ENCODE measurements at places on chromosomes 11 and 22. TPM values are rescaled to one million over a fixed set of nuclear protein-coding genes. Genes with fewer than 3 reads are reported as not detected.
A peak's percentile ranks its signal among the peaks of the same experiment; 100 is the strongest.

Gene APOBEC3H
- total RNA-seq = not detected

GRCh38 chr22:23138584-23139435, 3.0 kb downstream of the RSPH14 start:
- no peak for DNase-seq
- no peaks in the 10 kb centered on the region for H3K27me3 ChIP-seq
- H3K4me3 ChIP-seq = no peak overlapping the region
- H3K4me1 ChIP-seq = no peaks in the 10 kb centered on the region
- H3K36me3 ChIP-seq = no peaks in the 10 kb centered on the region

GRCh38 chr11:131868629-131869507, 498.5 kb downstream of the NTM start:
- no peaks in the 10 kb centered on the region for H3K36me3 ChIP-seq
- H3K27ac ChIP-seq = no peak overlapping the region
- H3K4me1 ChIP-seq = no peaks in the 10 kb centered on the region
- H3K4me3 ChIP-seq = no peak overlapping the region
- no peak for DNase-seq
- H3K27me3 ChIP-seq = no peaks in the 10 kb centered on the region

GRCh38 chr22:45240104-45240809, 437 bp downstream of the KIAA0930 start:
- H3K36me3 ChIP-seq = peaks cover 7% of the 10 kb centered on the region
- peak overlapping the region; percentile 69 for H3K4me3 ChIP-seq
- H3K27ac ChIP-seq = no peak overlapping the region
- H3K4me1 ChIP-seq = peaks cover 15% of the 10 kb centered on the region
- H3K27me3 ChIP-seq = no peaks in the 10 kb centered on the region

DNA sequence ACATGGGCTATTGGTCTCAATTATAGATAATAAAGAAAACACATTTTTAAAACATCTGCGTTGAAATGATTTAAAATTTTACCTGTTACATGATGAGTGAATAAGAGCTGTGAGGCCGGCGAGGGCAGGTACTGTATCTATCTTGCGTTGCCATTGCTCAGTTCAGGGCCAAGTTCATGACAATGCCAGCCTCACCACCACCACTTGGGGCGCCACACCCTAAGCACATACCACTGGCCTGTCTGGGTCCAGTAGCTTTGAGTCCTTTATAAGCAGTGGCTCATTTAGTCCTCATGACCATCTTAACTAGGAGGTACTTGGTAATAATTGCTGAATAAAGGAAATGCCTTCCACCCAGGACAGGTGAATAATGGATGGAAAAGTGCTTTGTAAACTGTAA, 14.5 kb upstream of the MB start:
- no peaks in the 10 kb centered on the region for H3K36me3 ChIP-seq
- H3K27ac ChIP-seq = no peak overlapping the region
- H3K4me3 ChIP-seq = no peak overlapping the region
- DNase-seq = no peak
- no peaks in the 10 kb centered on the region for H3K4me1 ChIP-seq
- H3K27me3 ChIP-seq = no peaks in the 10 kb centered on the region

GRCh38 chr11:70381350-70381749, 17.0 kb upstream of the CTTN start:
- no peaks in the 10 kb centered on the region for H3K4me1 ChIP-seq
- peaks cover 45% of the 10 kb centered on the region for H3K36me3 ChIP-seq
- H3K4me3 ChIP-seq = no peak overlapping the region
- H3K27me3 ChIP-seq = no peaks in the 10 kb centered on the region
- DNase-seq = peak; percentile 43

DNA sequence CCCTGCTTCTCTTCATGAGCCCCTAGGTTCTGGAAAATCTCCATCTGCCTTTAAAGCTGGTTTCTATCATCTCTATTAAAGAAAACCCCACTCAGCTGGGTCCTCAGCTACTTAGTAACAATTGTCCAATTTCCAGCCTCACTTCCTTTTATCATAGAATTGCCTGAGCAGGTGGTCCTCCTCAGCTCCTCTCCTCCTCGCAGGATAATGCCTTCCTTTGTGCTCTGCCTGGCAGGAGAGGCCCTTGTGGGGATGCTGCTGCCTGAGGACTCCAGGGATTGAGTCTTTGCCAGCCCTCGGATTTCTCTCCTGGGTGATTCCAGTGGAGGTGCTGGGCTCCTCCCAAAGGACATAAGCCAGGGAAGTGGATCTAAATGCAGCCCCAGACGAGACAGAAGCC, 448.3 kb downstream of the INSC start:
- H3K36me3 ChIP-seq = no peaks in the 10 kb centered on the region
- no peaks in the 10 kb centered on the region for H3K4me1 ChIP-seq
- no peak for DNase-seq
- H3K27ac ChIP-seq = no peak overlapping the region
- H3K27me3 ChIP-seq = no peaks in the 10 kb centered on the region

Gene EPS8L2
- total RNA-seq = 76.7 TPM

Gene ZNF280A
- total RNA-seq = not detected

Gene OR10D3
- not detected for total RNA-seq

DNA sequence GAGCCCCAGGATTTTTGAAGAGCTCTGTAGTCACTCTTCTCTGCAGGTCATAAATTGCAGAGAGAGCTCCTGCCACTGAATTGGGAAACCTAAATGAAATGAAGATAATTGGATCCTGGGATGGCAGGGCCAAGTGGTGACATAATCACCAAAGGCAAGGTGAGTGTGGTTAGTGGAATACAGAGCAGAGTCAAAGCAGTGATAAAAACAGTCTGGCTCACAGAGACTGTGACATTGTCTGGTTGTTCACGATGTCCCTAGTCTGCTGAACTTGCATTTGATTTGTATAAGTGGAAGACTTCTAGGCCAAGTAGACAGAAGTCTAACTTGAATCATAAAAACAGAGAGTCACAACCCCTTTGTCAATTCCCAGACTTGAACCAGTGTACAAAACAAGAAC, 26.8 kb upstream of the SPATA19 start:
- no peaks in the 10 kb centered on the region for H3K36me3 ChIP-seq
- H3K27ac ChIP-seq = no peak overlapping the region
- H3K4me3 ChIP-seq = no peak overlapping the region
- H3K4me1 ChIP-seq = no peaks in the 10 kb centered on the region
- no peak for DNase-seq

Gene DEFB108B
- total RNA-seq = not detected

- DNase-seq = no peak
- no peaks in the 10 kb centered on the region for H3K27me3 ChIP-seq
- H3K4me3 ChIP-seq = no peak overlapping the region
- peak overlapping the region; percentile 23 for H3K27ac ChIP-seq
These were observed 79.7 kb downstream of the PPFIBP2 start for GRCh38 chr11:7593481-7593880.

DNA sequence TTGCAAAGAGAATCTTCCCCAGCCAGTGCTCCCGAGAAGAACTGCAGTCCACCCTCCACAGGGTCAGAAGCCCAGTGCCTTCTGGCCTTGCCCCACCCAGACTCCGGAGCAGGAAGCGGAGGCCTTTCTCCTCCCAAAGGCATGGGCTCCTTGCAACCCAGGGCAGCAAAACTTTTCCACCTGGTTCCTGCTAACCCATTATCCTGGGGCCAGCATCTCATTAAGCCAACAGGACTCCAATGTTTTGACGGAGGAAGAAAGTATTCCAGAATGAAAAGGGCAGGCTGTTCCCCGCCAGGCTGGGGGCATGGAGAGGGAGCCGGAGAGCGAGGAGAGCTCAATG, 88.1 kb downstream of the RTL6 start:
- no peak overlapping the region for H3K4me3 ChIP-seq
- H3K4me1 ChIP-seq = no peaks in the 10 kb centered on the region
- no peak overlapping the region for H3K27ac ChIP-seq
- H3K36me3 ChIP-seq = no peaks in the 10 kb centered on the region
- no peaks in the 10 kb centered on the region for H3K27me3 ChIP-seq
- no peak for DNase-seq

- no peaks in the 10 kb centered on the region for H3K27me3 ChIP-seq
- no peak overlapping the region for H3K27ac ChIP-seq
- H3K36me3 ChIP-seq = peaks cover 65% of the 10 kb centered on the region
- no peaks in the 10 kb centered on the region for H3K4me1 ChIP-seq
- no peak for DNase-seq
These were observed 11.6 kb upstream of the TOM1 start for GRCh38 chr22:35288116-35288515.

DNA sequence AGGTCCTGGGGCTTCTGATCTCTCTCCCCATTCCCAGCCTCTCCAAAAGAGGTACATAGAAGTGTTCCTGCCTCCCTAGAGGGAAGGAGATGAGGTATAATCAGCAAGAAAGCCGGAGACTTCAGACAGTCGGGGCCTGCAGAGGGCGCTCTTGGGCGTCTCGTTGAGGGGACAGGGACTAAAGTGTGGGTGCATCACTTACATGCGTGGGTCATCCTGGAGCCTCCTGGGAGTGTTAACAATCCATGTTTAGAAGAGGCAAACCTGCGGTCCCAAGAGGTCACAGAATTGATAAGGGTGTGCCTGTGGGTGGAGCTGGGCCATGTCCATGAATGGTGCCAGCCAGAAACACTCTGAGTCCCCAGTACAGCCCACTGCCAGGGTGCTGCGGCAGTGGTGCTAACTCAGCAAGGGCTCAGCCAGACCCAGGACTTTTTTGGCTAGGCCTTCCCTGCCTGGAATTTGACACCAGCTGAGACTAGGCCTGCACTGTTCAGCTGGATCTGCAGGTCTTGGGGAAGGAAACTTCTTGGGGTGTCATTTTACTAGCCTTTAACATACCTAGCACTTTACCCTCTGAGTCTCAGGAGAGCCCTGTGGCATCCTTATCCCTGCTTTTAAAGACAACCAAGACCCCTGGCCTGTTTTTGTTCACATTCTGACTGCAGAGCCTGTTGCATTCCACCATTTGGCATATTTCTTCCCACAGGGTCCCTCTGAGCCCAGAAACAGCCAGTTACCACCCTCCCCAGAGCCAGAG, 5.5 kb downstream of the YDJC start:
- peak overlapping the region; percentile 25 for H3K4me3 ChIP-seq
- peaks cover 26% of the 10 kb centered on the region for H3K4me1 ChIP-seq

- H3K27me3 ChIP-seq = no peaks in the 10 kb centered on the region
- DNase-seq = no peak
- H3K4me1 ChIP-seq = no peaks in the 10 kb centered on the region
- H3K36me3 ChIP-seq = no peaks in the 10 kb centered on the region
These were observed 110.6 kb downstream of the SCN3B start for GRCh38 chr11:123543797-123544196.

Gene GDPD4
- total RNA-seq = not detected

Gene FAM180B
- total RNA-seq = not detected

- peaks cover 14% of the 10 kb centered on the region for H3K4me1 ChIP-seq
- DNase-seq = peak; percentile 73
- H3K36me3 ChIP-seq = no peaks in the 10 kb centered on the region
- H3K27ac ChIP-seq = peak within 1 kb of the TSS; percentile 98
- H3K27me3 ChIP-seq = no peaks in the 10 kb centered on the region
These were observed at the start of gene MTFP1 for GRCh38 chr22:30425616-30426387. TSS of gene MTFP1 (plus strand) at chr22:30425768. CDS start at chr22:30425880, 112 bp downstream.

Gene ME3
- total RNA-seq = 34.2 TPM

GRCh38 chr11:13603661-13604060, 64.8 kb upstream of the FAR1 start:
- no peak overlapping the region for H3K27ac ChIP-seq
- H3K4me1 ChIP-seq = no peaks in the 10 kb centered on the region
- H3K36me3 ChIP-seq = no peaks in the 10 kb centered on the region
- no peak overlapping the region for H3K4me3 ChIP-seq

DNA sequence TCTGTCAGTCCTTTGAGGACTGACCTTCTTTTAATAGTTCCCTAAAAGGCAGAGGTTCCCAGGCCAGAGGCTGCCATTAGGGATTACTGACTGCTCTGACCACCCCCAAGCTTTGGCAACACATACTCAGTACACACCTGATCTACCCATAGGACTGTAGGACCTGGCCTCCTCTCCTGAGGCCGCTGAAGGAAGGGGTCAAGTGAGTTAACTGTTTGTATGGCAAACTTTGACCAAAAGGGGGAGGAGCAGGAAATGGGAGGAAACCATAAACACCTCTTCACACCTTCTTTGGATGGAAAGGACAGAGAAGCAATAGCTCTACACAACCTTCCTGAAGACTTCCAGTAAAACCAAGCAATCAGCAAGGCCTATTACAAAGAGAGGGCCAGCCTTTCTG, 104.0 kb downstream of the APOL5 start:
- H3K4me1 ChIP-seq = no peaks in the 10 kb centered on the region
- no peaks in the 10 kb centered on the region for H3K36me3 ChIP-seq
- no peak overlapping the region for H3K4me3 ChIP-seq
- DNase-seq = no peak
- H3K27me3 ChIP-seq = no peaks in the 10 kb centered on the region

Gene HEPHL1
- not detected for total RNA-seq

Gene GP1BB
- 50.2 TPM for total RNA-seq

Gene UPB1
- not detected for total RNA-seq

Gene CHCHD10
- 2.0 TPM for total RNA-seq

GRCh38 chr22:33000342-33001280, 57.6 kb downstream of the SYN3 start:
- H3K4me3 ChIP-seq = no peak overlapping the region
- H3K36me3 ChIP-seq = no peaks in the 10 kb centered on the region
- DNase-seq = peak; percentile 72
- H3K4me1 ChIP-seq = no peaks in the 10 kb centered on the region

Gene IGSF9B
- 162 TPM for total RNA-seq

GRCh38 chr22:38109371-38110001, 998 bp downstream of the BAIAP2L2 start:
- H3K4me3 ChIP-seq = no peak overlapping the region
- DNase-seq = no peak
- no peaks in the 10 kb centered on the region for H3K36me3 ChIP-seq
- no peaks in the 10 kb centered on the region for H3K27me3 ChIP-seq

DNA sequence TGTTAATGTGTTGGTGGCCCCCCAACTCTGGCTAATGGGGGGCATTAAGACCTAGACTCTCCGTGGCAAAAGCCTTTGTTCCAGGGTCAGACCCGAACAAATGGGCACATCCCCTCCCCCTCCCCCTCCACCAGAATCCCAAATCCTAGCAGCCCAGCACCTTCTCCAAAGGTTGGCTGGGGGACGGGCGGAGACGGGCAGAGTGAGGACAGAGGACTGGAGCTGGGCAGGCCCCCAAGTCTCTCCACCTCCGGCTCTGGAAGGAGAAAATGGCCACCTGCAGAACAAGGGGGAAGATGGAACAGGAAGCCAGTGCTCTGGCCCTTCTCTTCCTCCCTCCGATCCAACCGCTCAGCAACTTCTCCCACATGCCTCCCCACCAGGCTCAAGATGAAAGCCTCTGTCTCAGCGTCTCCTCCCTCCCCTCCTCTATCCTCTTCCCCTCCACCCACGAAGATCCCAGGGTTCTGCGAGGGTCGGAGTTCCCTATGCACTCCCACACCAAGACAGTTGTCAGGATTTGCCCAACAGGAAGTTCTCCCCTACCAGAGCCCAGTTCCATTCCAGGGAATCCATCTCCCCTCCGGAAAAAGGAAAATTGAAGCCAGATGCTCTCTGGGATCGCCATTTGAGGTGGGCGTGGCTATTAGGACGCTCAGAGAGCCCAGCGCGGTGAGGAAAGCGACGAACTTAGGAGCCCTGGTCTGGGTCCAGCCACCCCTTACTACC, 20.1 kb downstream of the ADA2 start:
- DNase-seq = no peak
- H3K27ac ChIP-seq = no peak overlapping the region
- H3K4me3 ChIP-seq = peak overlapping the region; percentile 31
- H3K4me1 ChIP-seq = no peaks in the 10 kb centered on the region

- peaks cover 7% of the 10 kb centered on the region for H3K36me3 ChIP-seq
- H3K27me3 ChIP-seq = no peaks in the 10 kb centered on the region
- no peak overlapping the region for H3K4me3 ChIP-seq
- H3K27ac ChIP-seq = no peak overlapping the region
These were observed 93.9 kb upstream of the PITPNB start for GRCh38 chr22:28012832-28013460.

Measured in ascending aorta (tissue), 2 donors.